OCI-LY7 (cell line): ENCODE measurements at places on chromosomes 1 and 21.
A peak's percentile ranks its signal among the peaks of the same experiment; 100 is the strongest.

- DNase-seq, result no peak
These were observed 1.1 kb upstream of the FNDC10 start for GRCh38 chr1:1600861-1601563.

DNA sequence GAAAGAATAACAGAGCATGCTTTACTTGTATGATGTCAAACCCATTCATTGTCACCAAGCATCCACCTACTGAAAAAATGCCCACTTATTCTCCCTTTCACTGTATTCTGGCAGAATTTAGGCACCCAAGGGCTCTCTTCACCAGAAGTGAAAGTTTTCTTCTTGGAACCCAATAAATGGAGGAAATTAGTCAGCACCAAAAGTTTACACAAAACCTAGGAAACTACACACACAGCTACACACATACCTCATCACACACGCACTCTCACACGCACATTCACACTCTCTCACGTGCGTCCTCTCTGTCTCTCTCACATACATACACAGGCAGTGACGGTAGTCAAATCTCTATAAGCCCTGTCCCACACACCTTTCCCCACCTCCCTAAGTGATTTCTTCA is 37.6 kb downstream of the MCOLN2 start:
- no peak for DNase-seq

GRCh38 chr1:63645317-63645716 is 52.1 kb downstream of the PGM1 start:
- DNase-seq, result no peak

GRCh38 chr1:203406446-203407045 is 55.6 kb upstream of the FMOD start:
- no peak for DNase-seq

GRCh38 chr1:83996621-83997020 is 2.3 kb downstream of the TTLL7 start:
- DNase-seq, result no peak

DNA sequence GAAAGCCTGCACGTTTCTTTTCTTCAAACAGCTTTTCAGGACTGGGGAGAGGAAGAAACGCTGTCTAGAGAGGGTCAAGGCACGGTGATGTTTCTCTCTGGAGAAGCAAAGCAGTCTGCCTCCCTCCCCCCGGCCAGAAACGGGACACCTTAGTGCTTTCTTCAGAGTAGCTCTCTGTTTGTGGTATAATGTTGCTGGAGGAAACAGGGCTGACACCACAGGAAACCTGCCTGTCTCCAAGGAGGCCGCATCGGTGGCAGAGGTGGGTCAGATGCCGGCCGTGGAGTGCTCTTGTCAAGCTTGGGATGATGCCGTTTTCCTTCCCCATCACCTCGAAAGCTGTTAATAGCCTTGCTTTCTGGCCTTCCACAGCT is 139.4 kb downstream of the DHRS3 start:
- DNase-seq, result no peak

- DNase-seq, result no peak
These were observed 156.5 kb downstream of the PEX14 start for GRCh38 chr1:10631121-10631810.

- no peak for DNase-seq
These were observed 25.4 kb upstream of the SLC16A1 start for GRCh38 chr1:112981426-112981825.

GRCh38 chr1:238186887-238187574 is 296.3 kb upstream of the ZP4 start:
- no peak for DNase-seq

DNA sequence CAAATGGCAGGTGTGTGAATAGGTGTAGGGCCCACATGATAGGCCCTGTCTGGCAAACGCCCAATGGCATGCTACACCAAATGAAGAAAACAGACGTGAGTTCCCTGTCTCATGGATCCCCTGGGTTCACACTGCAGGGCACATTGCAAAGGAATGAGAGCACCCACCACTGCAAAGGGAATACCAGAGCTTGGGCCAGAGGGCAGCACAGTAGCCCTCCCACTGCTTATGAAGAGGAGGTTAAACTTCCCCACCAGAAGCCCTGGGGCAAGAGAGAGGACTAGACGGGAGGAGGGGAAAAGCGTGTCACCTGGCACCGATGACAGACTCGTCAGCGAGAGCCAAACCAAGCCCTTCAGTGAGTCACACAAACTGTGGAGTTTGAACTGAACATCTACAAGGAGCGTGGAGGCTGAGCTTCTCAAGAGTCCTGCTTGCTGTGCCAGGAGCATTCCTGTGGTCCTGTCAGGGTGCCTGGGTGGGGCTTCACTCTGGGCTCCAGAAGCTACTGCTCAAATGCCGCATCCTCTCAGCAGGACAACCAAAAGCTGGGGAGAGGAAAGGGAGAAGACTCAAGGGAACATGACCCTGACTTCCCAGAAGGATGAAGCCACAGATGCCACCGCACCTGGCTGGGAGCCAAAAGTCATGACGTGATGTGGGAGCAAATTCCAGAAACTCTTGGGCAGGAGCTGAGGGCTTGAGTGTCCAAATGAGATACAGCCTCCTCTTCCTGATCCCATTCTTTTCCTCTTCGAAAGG is 61.1 kb downstream of the TOMM20 start:
- DNase-seq, result no peak

DNA sequence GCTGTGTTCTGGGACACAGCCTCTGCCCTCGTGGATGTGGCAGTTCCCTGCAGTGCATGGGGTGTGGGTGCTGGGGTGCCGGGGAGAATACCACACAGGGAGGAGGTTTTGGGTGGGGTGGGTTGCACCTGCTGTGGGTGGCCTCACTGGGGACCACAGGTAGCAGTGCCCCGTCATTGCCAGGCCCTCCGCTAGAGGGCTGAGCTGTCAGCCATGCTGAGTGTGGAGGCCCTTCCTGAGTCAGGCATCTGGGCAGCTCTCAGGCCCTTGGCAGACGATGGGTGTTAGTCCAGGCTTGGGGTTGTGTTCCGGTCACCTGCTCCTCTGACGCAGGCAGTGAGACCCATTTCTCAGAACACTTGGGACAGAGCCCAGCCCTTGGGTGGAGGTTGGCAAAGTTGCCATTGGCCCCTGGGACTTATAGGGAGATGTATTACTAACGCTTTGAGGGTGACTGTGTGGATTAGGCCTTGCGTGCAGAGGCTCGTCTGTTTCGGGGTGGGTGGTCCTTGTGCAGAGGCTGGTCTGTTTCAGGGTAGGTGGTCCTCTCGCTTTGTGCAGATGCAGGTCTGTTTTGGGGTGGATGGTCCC is 23.9 kb downstream of the PCNT start:
- peak; percentile 43 for DNase-seq

GRCh38 chr1:42380586-42381279 is at the start of gene RIMKLA:
Gene RIMKLA, plus strand, starts transcription at chr1:42380792. Its CDS starts 143 bp downstream, at chr1:42380935.
- no peak for DNase-seq

GRCh38 chr1:199774433-199775089 is 252.9 kb upstream of the NR5A2 start:
- no peak for DNase-seq

GRCh38 chr1:169361281-169361680 is 6.3 kb downstream of the NME7 start:
- no peak for DNase-seq

DNA sequence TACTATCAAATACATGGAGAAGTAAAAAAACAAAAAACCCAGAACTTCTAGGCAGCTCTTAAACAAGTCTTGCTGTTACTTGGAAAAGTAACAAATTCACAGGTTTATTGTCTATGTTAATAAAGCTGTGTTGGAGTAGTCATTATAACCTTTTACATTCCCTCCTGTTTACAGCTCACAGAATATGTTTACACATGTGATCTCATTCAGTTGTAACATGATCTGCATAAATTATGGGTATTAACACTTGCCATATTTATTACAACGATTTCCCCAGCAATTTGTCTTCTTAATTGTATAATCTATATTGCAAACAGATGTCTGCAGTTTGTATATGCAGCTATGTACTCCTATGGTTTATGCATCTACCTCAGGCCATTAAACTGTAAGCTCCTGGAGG is 28.6 kb downstream of the ERG start:
- no peak for DNase-seq

- peak; percentile 73 for DNase-seq
These were observed 107.3 kb upstream of the RUNX3 start for GRCh38 chr1:25037174-25038074.

DNA sequence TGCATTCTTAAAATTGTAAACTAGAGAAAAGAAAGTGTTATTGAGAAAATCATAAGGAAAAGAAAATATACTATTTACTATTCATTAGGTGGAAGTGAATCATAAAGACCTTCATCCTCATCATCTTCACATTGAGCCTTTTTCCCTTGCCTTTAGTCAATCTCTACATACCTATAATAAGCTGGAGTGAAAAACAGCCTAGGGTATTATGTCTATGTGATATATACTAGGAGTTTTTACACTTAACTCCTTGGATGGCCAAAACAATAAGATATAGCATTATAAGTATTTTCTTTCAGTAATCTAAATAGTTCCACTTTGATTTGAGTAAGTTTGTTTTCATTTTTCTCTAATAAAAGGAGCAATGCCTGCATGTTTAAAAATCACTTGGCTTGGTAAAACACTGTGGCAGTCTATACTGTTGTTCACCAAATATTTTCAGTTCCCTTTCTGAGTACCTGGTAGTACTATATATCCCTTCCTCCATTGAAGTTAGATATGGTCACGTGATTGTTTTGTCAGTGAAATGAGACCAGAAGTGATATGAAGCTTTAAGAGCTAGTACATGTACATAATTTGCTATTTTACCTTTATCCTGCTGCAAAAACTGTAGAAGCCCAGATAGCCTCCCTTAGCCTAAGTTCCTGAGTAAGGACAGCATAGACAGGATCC is 78.3 kb downstream of the CLEC20A start:
- peak; percentile 23 for DNase-seq

DNA sequence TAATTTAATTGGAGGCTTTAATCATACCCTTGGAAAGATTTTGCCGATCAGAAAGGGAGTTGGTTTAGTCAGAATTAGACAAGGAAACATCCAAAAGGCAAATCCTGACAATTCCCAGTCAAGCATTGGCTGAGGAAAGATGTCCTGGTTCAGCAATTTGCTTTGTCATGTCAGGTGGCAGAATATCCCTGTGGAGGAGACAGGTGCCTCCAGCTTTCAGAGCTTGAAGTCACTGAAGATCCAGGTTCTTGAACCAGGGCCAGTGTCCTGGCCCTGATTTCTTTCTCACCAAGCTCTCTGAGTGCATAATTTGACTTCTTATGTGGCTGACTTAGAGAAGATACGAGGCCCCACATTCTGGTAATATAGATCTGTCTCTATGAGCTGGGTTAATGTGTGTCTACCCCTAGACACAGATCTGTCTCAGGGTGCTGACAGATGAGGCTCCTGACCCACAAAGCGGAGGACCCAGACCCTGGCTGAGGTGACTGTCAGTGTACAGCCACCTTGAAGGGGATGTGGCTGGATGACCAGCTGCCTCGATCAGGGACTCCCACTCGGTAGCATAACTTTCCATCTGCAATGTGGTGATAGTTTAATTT is 118.9 kb downstream of the HHAT start:
- no peak for DNase-seq

GRCh38 chr1:43750083-43750482 is 42.7 kb downstream of the ST3GAL3 start:
- no peak for DNase-seq

- no peak for DNase-seq
These were observed 18.9 kb downstream of the ANGPTL7 start for GRCh38 chr1:11207898-11208611.

DNA sequence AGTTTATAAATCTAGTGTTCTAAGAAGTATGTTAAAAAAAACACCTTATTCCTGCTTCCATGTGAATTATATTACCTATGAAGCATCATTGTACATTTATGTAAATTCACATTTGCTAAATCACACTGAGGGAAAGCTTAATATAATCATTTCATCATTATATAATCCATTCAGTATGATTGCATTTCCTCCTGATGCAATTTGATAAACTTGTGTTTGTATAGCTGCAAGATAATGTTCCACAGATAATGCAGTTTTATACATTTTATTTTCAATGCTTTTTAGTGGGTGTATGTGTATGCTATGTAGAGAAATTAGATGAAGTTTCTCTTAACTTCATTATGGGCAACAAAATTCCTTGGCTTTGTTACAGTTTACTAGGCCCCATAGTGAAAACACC is 79.6 kb downstream of the HS2ST1 start:
- DNase-seq, result no peak

DNA sequence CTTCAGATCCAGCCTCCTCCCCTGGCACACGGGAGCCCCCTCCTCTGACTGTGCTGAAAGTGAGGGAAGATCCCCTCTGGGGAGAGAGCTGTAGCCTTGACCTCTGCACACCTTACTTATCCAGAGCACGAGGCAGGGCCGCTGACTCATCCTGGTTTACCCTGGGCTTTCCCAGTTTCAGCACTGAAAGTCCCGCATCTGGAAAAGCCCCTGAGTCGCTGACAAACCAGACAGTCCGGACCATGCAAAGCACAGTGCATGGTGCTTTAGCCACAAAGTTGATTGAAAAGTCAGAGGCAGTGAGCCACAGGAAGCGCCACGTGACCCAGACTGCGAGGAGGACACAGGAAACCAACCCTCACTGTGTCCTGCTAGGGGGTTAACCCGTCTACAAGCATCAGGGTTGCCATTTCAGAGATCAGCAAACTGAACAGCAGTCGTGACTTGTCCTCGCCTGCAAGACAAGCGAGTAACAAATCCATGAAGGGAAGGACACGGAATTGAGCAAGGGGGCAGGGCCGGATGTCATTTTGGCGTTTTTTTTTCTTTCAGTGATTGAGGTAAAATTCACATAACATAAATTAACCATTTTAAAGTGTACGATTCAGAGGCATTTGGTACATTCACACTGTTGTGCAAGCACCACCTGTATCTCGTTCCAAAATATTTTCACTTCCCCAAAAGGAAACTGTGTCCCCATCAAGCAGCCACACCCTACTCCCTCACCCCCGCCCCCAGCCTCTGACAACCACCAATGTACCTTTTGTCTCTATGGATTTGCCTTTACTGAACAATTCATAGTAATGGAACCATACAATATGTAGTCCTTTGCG is 19.9 kb upstream of the IFNGR2 start:
- peak; percentile 96 for DNase-seq

DNA sequence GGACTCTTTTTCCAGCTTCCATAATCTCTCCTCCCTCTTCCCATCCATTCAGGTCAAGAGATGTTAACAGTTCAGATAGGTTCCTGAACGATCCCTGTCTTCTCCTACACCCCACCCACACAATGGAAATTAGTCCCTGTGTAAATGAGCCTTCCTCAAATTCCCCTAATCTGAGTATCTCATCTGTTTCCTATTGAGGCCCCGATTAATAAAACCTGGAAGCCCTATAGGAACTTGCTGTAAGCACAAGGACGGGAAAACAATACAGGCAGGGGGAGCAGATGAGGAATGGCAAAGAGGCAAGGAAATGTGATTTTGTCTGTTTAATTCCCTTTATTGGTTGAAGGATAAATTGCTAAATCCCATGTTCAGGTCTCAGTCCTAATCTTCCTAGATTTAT is 7.1 kb upstream of the GPX7 start:
- no peak for DNase-seq

GRCh38 chr1:41322835-41323234 is 38.4 kb upstream of the FOXO6 start:
- peak; percentile 41 for DNase-seq
